NCI-H1930 (cell line): ENCODE measurements at places on chromosomes 12 and 14.

DNA sequence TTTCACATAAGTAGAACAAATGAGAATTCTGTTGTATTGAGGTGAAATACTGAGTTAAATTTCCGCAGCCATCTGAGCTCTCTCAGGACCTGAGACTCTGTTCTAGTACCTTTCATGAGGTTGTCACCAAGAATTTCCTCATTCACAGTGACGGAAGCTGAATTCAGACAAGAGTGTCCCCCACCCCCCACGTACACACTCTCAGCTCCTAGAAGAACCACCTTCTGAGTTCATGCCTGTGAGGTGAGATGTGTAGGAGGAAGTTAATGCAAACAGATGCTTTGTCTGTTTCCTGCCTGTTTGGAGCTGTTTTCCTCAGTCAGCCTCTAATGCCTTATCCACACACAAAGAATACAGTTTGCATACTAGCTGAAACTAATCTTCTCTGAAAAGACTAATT is 18.2 kb downstream of the BICDL1 start:
- DNase-seq: no peak

DNA sequence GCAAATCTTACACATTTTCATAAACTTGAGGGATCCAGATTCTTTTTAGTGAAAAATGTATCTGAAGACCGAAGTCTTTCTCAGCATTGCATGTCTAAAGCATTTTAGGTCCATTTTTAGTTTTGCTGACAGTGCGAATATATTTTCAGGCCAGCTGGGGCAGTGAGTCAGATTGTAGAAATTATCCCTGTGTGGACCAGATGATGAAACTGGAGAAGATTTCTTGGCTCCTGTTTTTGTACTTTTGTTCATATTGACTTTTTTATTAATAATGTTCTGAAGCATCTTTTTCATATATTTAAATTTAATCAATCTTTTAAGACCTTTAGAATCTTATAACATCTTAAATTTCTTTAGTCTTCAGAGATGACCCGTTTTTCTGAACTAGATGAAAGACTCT is 173.1 kb downstream of the FLRT2 start:
- DNase-seq: no peak

- no peak for DNase-seq
Observed at GRCh38 chr12:130754234-130754901, 38.3 kb upstream of the RIMBP2 start.

- DNase-seq: no peak
Observed at GRCh38 chr14:72889366-72889765, 4.5 kb downstream of the DPF3 start.

DNA sequence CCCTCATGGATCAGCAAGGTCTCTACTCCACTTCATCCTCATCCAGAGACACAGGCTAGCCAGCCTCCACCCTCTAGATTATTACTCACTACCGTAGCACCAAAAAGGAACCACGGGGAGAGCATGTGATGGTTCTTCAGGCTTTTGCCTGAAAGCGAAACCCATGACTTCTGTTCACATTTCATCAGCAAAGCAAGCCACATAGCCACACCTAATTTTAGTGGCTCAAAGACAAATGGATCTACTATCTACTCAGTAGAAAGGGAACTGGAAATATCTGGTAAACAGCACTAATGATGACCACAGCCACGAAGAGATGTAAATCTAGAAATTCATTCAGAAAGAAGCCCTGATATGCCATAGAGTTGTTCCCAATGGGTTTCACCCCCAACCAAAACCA is 51.4 kb downstream of the VCPKMT start:
- no peak for DNase-seq

- no peak for DNase-seq
Observed at GRCh38 chr12:63041601-63042000, 106.7 kb upstream of the PPM1H start.

DNA sequence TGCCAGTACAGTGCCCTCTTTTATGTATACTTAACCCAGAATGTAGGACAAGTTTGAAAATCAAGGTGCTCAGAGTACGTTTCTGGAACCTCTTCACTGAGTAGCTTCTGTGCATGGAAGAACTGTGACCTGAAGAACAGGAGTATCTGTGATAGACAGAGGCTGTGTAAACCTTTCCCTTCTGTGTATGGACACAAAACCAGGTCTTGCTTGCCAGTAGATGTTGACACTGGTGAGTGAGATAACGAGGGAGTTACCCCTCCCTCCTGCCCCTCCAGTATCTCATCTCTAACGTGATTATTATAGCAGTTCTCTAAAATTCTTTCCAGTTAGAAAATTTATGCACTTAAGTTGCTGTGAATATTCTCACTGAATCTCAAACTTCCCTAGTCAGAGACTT is 170.8 kb downstream of the RPL10L start:
- no peak for DNase-seq

GRCh38 chr12:125038976-125039625 is 26.1 kb upstream of the AACS start:
- DNase-seq: no peak

DNA sequence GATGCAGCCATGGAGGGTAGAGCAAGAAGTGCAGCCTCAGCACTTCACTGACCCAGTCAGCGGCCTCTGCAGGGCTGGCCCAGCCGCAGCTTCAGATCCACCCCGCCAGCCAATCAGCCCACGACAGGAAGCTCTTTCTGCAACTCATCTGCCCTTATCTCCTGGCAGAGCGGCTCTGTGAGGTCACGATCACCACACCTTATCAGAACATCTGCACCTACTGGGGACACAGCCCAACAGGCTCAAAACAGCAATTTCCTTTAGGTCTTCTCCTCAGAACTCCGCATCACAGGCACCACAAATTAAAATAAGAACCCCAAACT is 287.3 kb downstream of the BCL11B start:
- no peak for DNase-seq

DNA sequence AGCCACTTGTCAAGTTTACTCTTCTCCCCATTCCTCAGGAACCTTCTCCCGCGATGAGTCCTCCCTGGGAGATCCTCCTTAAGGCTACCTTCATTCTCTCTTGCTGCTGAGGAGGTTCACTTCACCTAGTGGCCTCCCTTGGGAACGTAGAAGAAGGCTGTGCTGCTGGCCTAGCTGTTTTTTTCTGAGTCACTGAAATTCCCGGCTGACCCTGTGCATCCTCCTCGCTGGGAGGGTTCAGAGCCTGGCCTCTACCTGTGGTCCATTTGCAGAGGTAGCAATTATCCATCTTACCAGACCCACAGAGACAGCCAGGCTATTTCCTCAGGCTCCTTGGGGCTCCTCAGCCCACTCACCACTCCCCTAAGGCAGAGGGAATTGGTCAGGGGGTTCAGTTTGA is 4.6 kb downstream of the KRT82 start:
- DNase-seq: no peak

DNA sequence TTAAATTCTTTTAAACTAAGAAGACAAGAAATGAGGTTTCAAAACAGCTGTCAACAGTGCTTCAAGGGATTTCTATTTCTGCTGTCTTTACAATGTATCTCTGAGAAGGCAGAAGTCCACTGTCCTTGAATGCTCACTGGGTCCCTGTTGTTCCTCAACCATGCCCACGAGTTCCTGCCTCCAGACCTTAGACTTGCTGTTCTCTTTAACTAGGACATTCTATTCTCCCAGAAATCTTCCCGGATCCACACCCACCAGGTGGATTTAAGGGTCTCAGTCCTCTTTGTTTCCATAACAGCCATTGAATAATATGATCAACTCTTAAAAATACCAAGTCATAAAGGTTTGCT is 6.7 kb upstream of the SLC41A2 start:
- no peak for DNase-seq

DNA sequence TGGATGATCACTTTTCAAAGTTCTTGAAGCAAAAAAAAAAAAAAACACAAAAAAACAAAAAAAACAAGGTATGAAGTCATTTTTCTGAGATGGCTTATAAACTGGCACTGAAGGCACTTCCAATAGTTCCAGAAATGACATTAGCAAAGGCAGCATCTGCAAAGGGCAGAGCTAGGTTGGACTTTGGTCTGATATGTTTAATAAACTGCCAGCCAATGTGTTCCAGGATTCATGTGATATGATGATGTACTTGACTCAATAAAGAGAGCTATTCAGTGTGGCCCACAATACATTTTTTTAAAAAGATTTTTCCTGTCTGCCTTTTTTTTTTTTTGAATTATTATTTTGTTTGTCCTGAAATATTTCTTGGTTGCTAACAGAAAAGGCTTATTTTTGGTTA is 79.6 kb downstream of the VRK1 start:
- no peak for DNase-seq

DNA sequence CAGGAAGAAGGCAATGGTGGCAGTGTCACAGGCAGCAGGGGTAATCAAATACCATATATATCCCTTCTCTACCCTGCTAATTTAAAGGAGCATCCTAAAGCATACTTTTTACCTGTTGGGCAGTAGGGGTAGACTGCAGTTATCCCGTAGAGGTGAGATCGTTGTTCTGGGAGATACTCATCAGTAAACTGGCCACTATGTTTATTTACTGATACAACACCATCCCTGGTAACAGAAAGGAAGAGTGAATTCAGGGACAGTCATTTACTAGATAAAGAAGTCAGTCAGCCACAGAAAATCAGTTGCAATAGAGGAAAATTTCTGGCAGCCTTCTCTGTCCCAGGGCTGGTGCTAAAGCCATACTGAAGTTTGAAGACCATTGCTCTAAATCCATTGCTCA is 16.3 kb downstream of the RTRAF start:
- DNase-seq: no peak

DNA sequence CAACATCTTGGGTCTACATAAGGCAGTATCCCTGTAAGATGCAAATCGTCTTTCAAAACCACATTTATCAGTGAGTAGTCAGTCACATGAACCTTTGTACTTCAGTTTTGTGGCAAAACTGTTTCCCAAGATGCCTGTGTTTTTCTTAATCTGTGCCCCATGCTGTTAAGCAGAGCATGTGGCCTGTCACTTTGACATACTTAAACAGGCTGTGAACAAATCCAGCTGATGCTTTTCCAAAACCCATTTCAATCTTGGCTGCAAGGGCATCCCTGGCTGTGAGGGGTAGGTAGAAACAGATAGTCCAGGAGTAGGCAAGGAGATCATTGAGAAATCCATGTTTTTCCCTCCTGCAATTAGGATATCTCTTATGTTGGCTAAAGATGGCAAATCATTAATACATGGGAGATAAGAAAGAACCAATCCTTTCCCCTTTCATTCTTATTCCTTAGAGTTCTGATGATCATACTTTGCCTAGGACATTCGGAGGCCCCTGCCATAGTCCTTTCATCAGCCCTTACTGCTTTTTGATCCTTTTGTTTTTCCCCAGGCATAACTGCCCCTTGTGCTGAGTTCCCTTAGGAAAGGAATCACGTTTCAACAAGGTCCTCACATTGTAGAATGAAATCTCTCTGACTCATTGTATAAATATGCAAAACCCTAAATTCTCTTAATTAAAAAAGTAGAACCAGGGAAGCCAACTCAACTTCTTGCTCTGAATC is 121.1 kb upstream of the EEA1 start:
- DNase-seq: no peak

DNA sequence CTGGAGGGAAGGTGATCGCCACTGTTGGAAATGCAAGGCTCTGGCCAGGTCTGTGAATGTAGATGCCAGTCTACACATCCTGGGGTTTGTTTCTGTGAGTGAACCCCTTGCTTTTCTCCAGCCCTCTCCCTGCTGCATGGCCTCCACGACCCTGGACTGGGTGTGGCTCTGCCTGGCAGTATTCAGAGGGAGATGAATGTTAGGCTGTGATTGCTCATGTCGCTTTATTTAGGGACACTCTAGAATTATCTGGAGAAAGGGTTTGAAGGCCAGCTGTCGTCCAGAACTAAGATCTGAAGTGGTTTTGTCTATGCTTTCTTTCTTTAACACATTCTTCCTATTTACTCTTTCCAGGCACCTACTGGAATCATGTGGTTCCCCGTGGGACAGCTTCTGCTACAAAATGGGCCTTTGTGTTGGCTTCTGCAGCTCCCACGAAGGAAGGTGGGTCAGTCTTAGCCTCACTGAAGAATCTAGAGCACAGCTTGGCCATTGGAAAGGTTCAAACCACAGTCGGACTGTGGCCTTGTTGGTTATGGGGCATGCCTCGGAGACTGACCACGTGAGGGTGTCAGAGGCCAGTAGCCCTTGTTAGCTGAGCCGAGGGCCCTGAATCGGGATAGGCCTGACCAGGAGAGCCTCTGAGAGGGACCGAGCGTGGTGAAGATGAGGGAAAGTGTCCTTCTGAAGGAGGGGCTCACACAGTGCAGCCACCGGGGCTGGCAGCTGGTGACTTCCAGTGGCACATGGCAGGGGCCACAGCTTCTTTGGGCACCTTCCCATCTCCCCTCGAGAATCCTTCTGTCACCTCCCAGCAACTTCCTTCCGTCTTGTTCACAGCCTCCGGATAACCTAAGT is 59.1 kb downstream of the ANKRD9 start:
- no peak for DNase-seq

GRCh38 chr12:40171066-40171465 is 53.7 kb upstream of the LRRK2 start:
- DNase-seq: no peak

GRCh38 chr14:94682061-94682516 is 69.9 kb downstream of the SERPINA3 start:
- no peak for DNase-seq

DNA sequence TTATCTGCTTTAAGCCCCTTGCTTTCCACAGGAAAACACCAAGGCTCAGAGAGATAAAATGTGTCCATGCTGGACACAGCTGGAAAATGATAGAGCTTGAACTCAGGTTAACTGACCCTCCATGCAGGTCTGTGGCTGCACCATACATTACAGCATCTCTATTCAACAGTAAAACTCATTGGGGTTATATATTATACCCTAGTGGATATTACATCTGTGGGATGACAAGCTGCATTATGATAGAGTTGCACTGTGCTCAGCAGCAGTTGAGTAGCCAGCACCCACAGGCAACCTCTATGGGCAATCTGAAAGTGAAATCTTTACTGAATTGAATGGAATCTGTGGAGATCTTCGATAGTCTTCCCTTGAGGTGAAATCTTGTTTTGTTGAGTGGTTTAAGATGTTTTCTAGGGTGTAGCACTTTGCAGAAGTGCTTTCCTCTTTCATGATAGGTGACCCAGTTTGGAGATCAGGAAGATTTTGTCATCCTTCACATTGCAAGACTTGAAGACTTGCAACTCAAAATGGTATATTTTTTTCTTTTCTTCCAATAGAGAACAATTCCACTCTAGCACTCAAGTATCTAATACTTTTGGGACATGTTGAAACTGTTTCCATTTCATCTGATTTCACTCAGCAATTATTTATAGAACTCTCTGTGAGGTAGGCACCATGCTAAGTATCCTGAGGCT is 389.2 kb downstream of the RAD51B start:
- DNase-seq: no peak

DNA sequence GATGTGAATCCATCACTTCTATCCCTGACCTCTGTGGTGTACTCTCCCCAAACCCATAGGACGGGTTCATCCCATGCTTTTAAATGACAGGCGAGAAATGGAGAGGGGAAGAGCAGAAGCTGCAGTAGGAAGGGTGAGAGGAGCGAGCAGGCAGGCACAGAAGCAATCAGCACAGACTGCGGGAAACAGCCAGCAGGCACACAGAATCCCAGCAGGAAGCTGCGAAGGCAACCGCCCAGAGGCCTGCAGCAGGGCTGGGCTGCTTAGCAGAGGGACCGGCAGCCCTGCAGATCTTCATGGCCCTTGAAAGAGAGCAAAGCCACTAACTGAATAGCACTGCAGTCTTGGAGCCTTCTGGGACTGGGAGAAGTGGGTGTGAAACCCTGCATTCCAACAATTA is 287.0 kb upstream of the FKBP4 start:
- DNase-seq: no peak

GRCh38 chr12:102602521-102602920 is 122.2 kb upstream of the IGF1 start:
- no peak for DNase-seq

GRCh38 chr12:115598871-115599811 is 678.4 kb downstream of the MED13L start:
- DNase-seq: no peak

GRCh38 chr12:113208041-113208934 is 13.0 kb upstream of the TPCN1 start:
- no peak for DNase-seq
